NCI-H524 (cell line): ENCODE measurements at places on chromosomes 3 and 15.

DNA sequence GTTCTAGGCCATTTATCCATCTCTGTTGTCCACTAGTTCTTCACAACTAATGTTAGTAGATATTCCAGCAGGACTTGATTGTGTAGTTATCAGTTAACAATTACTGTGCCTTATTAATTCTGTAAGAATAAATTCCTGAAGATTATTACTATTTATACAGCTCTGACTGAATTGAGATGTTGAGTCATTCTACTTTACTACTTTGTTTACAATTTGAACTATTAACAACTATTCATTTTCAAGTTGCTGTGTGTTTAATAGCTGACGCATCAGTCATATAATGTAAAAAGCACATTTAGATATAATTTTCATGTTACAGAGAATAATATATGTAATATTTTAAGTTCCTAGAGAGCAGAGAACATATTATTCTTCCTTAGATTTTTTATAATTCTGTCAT, 21.1 kb downstream of the DZIP3 start:
- DNase-seq, result no peak

DNA sequence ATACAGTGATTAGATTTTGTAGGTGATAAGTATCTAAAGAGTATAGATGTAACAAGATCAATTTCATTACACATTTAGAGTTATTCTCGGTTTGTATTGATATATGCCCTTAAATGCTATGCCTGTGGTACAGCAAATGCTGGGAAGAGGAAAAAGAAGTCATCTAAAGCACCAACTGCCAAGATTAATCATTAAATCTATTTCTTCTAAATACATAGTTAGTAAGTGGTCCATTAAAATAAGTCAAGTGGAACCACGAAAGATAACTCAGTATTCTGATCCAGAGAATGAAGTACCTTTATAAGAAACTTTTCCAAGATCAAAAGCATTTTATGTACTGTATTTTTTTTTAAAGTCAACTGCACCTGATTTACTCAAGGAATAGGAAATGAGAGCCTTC, 142.1 kb upstream of the CGNL1 start:
- DNase-seq, result no peak

DNA sequence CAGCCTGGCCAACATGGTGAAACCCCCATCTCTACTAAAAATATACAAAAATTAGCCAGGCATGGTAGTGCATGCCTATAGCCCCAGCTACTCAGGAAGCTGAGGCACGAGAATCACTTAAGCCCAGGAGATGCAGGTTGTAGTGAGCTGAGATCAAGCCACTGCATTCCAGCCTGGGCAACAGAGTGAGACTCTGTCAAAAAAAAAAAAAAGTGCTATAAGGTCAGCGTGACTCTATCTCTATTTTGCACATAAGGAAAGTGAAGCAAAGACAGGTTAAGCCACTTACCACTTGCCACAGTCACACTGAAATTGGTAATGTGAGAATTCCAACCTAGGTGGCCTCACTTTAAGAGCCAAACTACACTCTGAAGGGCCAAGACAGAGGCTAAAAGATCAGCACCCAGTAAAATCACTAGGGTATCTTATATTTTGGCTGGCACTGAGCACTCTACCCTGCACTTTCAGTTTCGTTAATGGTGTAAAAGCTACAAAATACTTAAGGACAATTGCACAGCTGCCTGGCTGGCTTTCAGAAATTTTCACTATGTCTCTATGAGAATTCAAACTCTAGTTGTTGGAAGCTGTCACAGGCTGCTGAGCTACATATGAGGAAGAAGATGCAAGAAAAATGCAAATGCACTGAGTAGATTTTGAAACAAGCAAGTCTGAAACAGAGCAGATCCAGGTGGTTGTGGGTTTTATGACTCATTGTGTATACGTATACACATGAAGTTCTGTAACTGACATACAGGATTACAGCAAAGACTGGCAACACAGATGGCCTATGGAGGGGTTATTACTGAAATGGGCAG, 32.7 kb downstream of the TRANK1 start:
- DNase-seq, result peak; percentile 36

DNA sequence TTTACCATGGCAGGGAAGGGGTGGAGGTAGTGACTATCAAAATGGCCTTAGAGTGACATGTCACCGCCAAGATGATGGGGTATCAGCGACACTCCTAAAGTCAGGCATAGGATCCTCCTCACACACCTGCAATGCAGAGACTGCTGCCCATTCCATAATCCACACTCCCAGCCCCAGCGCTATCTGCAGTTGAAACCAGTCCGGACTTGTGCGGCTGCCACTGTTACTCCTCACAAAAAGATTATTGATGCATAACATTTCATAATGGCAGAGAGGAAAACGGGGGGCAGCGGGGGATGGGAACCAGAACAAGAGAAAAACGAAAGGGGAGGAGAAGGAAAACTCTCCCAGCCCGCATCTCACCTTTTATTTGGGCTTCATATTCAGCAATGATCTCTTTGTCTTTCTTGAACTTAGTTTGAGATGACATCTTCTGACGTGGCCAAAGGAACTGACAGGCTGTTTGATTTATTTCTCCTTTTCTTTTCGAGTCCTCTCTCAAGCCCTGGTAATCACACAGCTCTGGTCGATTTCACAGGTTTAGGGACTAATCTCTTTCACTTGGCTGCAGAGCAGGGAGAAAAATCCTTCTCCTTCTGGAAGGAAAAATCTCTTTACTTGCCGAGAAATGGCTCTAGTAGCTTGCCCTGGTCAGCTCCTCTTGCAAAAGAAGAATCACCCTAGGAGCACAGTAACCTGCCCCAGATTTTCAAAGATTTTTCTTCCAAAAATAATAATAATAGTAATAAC, 749 bp downstream of the SRGAP3 start:
- DNase-seq, result peak; percentile 64

GRCh38 chr3:94365006-94365405, 302.1 kb downstream of the NSUN3 start:
- no peak for DNase-seq

- no peak for DNase-seq
These were observed 611.9 kb upstream of the CCDC54 start for GRCh38 chr3:106765342-106765741.

GRCh38 chr3:149965278-149965677, 5.4 kb downstream of the PFN2 start:
- DNase-seq, result no peak

- no peak for DNase-seq
These were observed 519.6 kb downstream of the NTRK3 start for GRCh38 chr15:87736891-87737389.

- no peak for DNase-seq
These were observed 68.0 kb upstream of the MBNL1 start for GRCh38 chr3:152200476-152201420.

GRCh38 chr3:97721446-97721845, 43.1 kb upstream of the ARL6 start:
- no peak for DNase-seq

- peak; percentile 25 for DNase-seq
These were observed 61.8 kb downstream of the ZBTB20 start for GRCh38 chr3:115085197-115085865.

DNA sequence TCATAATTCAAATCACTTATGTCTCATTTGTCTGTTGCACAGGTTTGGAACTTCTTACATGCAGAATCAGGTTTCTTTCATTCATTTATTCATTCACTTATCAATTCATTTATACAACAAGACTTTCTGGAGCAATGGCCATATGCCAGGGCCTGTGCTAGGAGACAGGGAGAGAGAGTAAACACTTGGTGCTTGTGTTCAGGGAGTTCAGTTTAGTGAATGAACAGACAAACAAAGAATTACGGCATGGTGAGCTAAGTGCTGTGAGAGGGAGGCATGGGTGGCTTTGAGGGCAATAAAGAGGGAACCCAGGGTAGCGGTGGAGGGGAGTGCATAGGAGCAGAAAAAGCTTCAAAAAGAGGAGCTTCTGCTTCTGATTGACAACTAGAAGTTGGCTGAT, 8.5 kb upstream of the IREB2 start:
- no peak for DNase-seq

DNA sequence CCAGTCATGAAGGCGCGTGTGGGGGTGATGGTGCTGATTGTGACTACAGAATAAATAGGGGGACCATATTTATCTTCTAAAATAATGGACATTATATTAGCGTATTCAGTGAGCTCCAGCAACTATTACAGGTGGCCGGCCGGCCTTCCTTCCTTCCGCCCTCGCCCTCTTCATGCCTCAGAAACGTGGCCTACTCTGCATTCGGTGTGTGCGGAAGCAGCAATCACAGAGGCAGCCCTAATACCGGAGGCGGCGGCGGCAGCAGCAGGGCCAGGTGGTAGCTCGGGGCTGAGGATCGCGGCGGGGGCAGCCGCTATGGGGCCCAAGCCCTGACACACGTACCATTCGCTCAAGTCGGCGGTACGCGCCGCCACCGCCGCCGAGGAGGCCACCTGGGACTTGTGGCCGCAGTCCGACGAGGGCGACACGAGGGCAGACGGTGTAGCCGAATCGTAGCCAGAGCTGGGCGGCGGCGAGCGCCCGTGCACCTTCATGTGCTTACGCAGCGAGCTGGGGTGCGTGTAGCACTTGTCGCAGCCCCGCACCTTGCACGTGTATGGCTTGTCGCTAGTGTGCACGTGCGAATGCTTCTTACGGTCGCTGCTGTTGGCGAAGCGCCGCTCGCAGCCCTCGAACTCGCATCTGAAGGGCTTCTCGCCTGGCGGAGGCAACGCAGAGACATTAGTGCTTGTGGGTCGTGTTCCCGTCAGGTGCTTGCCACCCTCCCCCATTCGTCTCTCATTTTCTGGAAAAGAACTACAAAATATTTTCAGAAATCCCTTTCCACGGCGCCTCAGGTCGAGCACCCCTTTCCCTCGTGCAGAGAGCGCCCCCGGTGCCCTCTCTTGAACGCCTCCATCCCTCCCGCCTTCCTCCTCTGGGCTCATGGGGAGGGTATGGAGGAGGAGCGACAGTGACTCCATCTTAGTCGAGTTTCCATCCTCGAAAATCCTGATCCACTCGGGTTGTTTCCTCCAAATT, 15.5 kb downstream of the ZIC4 start:
- DNase-seq, result no peak

- no peak for DNase-seq
These were observed 915 bp upstream of the CALML4 start for GRCh38 chr15:68205954-68206539.

DNA sequence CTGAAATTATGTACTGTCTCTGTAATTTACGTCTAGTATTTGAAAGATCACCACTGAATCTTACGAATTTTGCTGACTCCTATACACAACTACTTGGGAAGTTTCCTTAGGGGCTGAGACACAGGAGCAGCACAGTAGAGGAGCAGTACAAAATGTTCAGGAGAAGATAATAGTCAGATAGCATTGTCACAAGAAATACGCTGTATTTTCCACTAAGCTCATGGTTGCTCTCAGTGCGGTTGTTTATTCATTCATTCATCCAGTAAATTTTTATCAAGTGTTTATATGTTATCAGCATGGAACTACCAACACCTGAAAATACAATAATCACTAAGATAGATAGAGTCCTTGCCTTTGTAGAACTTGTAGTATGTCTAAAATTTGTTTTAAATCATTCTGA, 34.5 kb downstream of the ALCAM start:
- DNase-seq, result no peak

DNA sequence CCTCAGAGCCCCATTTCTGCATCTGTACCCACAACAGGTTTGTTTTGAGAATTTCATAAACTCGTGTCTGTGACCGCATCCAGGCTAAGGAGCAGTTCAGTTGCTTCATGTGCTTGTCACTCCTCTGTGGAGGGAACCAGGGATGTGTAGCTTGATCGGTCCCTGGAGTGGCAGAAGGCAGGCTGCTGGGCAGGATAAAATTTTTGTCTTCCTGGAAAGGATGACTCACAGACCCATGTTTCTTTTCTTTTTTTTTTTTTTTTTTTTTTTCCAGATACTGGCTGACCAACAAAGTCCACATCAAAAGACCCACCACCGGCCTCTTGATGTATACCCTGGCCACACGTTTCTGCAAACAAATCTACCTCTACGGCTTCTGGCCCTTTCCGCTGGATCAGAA, 70.1 kb downstream of the ST8SIA2 start:
- no peak for DNase-seq

DNA sequence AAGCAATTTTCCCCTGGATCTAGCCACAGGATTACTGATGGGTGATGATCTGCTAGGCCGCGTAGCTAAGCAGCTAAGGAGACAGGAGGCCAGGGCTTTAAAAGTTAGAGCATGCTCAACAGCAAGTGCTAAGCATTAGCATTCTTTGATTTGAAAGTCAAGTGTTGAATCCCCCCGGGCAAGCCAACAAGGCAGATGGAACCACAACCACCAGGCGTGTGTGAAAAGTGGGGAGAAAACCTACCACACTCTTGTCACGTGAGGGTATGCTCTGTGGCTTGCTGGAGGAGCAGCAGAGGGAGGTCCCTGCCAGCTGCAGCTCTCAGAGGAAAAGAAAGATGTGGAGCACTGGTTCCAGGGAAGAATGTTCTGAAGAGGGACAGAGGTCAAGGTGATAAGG, 20.9 kb downstream of the SLC51A start:
- no peak for DNase-seq

DNA sequence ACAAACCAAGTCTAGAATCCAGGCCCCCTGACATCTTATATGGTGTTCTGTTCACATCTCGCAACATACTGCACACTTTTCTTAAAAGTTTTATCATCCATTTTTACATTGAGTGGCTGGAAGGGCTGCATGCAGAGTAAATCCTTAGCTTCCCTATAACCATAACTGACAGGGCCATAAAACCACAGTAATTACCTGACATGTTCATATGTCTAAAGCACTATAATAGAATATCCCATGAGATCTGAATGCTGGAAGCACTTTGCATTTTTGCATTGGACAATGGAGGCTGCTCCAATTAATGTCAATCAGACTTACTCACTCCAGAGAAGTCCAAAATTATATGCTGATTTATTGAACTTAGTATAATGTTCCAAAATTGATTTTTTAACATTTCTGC, 86.6 kb upstream of the HES1 start:
- DNase-seq, result no peak

GRCh38 chr15:52014616-52015015, 4.4 kb upstream of the MAPK6 start:
- no peak for DNase-seq

DNA sequence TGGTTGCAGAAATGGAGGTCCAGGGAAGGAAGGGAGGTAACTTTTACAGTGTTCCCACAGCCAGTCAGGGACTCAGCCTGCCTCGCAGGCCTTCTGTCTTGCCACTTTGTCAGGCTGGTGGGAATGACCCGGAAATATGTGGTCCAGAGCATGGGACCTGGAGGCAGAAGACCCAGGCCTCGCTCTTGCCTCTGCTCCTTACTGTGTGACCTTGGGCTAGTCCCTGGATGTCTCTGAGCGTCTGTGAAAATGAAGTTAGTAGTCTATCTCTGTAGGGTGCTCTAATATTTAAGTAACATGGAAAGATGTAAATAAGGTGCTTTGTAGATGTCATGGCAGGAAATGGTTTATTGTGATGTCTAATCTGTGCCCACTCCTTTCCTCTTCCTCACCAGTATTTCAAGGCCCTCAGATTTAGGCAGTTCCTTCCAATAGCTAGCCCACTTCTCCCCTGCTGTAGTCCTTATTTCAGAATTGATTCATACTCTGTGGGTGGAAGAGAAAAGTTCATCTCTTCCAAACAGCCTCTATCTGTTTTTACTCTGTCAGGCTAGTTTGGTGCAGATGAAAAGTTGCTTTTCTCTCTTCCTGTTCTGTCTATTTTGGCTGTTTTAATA, 9.1 kb downstream of the CORO2B start:
- no peak for DNase-seq

GRCh38 chr3:41462103-41462691, 262.9 kb downstream of the CTNNB1 start:
- DNase-seq, result no peak
